Left lung (tissue), 14 donors: ENCODE measurements at places on chromosomes 7 and 10. TPM values are rescaled to one million over a fixed set of nuclear protein-coding genes. Genes with fewer than 3 reads are reported as not detected.

DNA sequence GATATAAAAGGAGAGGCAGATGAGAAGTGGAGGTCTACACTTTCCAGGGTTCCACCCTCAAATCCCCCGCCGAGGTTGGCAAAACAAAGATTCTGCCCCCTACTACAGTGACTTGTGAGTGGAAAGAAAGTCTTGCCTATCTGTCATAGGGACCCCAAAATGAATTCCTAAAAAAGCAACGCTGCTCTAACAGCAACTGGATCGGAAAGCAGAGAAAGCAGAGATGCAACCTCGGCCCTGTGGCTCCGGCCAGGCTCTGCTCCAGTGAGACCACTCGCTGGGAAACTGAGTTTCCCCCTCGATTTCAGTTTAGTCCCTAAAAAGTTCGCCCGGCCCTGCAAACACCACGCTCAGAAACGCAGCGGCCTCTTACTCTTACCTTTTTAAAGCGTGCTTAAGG is 297.9 kb upstream of the NFE2L3 start:
- DNase-seq: no peak

DNA sequence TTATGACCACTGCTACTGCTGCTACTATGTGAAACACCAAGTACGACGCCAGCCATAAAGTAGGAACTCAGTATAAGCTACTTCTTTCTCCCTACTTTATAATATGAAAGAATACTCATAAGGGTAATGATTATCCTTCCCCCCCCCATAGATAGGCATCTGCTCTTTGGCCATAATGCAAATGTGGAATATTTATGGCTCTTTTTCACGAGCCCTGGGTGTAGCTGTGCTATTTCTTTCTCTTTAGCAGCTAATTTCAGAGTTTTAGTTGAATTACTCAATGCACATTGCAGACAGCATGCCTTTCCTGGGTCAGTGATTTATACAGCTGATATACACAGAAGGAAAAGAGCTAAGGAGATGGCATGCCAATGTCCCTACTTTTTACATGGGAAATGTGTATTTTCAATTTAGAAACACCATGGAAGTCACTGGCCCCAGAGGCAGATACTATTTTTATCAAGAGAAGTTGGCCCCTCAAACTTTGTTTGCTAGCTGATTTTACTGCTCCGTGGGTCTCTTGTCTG is 234.1 kb upstream of the KIAA1217 start:
- DNase-seq: no peak

DNA sequence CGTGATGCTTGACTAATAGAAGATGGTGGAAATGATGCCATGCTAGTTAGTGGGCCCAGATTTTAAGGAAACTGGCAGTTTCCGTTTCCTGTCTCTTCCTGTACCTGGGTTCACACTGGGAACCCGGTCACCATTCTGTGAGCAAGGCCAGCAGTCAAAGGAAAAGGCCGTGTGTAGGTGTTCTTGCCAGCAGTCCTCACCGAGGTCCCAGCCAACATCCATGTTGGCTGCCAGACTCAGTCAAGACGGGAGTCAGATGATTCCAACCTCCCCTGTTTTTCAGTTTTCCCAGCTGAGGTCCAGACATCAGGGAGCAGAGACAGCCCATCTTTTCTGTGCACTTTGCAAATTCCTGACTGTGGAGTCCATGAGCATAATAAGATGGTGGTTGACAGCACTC is 15.2 kb upstream of the PILRB start:
- no peak for DNase-seq

GRCh38 chr10:93917064-93917391 is 23.2 kb downstream of the SLC35G1 start:
- DNase-seq: no peak

DNA sequence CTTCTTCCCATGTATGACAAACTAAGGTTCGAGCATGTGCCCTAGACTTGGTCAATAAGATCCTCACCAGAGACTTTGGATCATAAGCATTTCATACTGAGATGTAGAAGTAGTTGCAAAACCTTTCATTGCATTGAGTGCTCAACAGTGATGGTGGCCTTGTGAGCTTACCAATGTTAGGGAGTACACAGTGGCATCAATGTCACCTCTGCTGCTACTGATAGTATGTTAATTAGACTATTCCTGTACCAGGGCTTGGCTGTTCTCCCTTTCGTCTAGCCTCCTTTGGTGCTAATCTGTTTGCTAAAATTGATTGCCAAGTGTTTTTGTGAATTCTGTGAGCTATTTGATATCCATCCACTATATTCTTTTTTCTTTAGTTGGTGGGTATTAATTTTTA is 264.5 kb upstream of the SEMA3C start:
- DNase-seq: no peak

GRCh38 chr7:16881844-16882243 is at the start of gene AGR3:
Gene AGR3 (minus strand): TSS chr7:16881983. CDS start chr7:16878618, 3,365 bp downstream.
- no peak for DNase-seq

DNA sequence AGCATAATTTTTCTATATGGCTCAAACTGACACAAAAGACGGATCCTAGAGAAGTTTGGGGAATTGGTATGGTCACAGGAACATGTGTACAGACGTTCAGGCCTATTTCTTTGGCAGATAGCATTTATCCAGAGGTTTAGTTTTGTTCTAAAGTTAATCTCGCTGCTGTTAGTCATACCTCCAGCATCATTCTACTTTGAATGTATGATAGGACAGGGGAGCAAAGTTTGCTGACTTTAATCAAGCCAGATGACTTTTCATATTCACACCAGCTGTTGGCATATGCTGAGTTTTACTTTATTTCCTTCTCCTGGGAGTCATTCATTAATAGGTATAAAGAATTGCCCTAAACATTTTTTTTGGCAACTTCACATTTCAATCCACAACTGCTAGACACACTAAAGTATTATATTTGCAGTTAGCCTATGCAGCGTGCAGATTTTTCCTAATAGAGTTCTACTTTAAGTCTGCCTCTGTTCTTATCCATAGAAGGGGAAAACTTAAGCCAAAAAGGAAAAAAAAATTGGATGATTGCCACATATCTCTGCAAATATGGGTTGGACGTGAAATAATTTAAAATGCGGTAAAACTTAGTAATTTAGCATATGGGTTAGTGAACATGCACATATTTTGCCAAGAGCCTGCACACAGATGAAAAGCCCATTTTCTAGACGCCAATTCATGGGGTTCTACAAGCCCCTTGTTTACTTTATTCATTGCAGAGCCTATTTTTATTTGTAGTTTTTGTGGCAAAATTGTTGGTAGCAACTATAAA is 213.1 kb downstream of the C7orf25 start:
- no peak for DNase-seq

GRCh38 chr10:69088471-69088769 is 517 bp downstream of the SRGN start:
- no peak for DNase-seq

DNA sequence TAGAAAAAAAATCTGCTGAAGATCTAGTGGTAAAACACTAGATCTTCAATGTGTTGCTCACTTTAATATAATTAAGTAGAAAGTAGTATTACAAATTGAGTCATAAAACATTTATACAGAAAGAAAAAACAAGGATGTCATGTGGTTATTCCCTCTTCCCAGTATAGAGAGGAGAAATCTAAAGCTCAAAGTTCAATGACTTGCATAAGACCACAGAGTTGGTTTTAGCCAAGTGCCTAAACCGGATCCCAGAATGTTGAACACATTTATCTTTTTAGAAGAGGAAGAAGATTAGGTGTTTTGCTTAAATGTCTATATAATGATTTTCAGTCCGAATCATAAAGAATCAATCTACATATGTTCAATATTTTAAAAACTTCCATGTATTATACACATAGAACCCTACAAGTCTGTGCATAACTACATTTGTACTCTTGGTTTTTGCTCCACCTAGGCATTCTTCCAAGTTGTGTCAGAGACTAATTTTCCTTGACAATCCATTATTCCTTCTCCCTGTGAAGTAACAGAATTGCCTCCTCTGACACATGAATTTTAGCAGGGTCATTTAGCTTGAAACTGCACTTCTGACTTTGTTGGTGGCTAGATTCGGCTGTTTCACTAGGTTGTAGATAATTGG is 389.2 kb downstream of the MAGI2 start:
- no peak for DNase-seq

DNA sequence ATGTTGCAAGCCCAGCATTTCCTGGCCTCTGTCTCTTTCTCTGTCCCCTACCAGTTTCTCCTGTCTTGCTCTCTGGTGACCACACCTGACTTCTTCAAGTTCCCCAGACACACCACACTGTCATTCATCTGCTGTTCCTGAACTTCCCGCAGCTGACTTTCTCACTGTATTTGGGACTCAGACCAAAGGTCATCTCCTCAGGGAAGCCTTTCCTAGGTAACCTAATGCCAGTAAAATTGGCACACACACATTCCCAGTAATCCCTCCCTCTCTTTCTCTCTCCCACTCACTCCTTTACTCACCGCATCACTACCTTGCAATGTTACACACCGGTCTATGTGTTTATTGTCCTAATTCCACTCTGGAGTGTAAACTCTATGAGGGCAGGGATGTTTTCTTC is 81.7 kb downstream of the ELMO1 start:
- DNase-seq: no peak

GRCh38 chr10:67678335-67678974 is 17.5 kb downstream of the CTNNA3 start:
- DNase-seq: no peak

DNA sequence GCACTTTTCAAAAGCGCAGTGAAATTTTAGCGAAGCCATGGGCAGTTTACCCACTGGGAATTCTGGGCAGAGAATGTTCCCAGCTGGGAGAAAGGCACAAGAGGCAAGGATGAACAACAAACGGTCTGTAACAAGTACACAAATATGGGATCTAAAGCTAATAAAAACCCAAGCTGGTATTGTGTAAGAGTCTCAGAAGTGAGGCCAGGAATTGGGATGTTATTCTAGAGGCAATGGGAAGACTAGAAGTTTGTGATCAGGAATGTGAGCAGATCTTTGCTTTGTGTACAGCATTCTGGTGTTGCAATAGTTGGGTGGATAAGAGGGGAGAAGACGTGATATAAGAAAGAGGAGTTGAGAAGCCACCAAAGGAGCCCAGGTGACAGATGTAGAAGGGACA is 15.0 kb downstream of the FZD9 start:
- DNase-seq: no peak

DNA sequence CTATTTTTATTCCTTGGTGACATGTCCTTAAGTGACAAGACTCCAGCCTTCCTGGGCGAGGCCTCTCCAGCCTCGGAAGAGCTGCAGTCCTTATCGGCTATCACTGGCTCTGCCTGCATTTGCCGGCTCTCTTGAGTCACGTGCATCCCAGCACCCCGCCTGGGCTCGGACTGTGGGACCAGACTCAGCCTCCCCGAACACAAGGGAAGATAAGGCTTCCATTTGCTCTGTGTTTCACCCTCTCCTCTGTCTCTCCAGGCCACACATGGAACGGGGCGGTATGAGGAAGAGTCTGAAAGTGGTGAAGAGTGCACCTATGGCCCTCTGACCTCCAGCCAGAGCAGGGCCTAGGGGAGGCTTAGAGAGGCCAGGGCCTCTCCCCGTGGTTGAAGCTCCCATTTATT is 4.7 kb downstream of the GDF2 start:
- DNase-seq: no peak

GRCh38 chr7:135683609-135684008 is 21.3 kb downstream of the STMP1 start:
- DNase-seq: no peak

GRCh38 chr7:18590744-18591340 is 95.3 kb downstream of the HDAC9 start:
- DNase-seq: no peak

GRCh38 chr7:30841025-30841735 is 70.0 kb downstream of the MINDY4 start:
- DNase-seq: no peak

DNA sequence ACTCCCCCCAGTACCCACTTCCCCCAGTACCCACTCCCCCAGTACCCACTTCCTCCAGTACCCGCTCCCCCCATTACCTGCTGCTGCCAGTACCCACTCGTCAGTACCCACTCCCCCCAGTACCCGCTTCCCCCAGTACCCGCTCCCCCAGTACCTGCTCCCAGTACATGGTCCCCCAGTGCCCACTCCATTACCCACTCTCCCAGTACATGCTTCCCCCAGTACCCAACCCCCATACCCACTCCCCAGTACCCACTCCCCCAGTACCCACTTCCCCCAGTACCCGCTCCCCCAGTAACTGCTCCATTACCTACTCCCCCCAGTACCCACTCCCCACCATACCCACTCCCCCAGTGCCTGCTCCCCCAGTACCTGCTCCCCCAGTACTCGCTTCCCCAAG is 550.6 kb downstream of the DNAJB6 start:
- DNase-seq: no peak

GRCh38 chr7:44372560-44373417 is 47.4 kb upstream of the CAMK2B start:
- no peak for DNase-seq

DNA sequence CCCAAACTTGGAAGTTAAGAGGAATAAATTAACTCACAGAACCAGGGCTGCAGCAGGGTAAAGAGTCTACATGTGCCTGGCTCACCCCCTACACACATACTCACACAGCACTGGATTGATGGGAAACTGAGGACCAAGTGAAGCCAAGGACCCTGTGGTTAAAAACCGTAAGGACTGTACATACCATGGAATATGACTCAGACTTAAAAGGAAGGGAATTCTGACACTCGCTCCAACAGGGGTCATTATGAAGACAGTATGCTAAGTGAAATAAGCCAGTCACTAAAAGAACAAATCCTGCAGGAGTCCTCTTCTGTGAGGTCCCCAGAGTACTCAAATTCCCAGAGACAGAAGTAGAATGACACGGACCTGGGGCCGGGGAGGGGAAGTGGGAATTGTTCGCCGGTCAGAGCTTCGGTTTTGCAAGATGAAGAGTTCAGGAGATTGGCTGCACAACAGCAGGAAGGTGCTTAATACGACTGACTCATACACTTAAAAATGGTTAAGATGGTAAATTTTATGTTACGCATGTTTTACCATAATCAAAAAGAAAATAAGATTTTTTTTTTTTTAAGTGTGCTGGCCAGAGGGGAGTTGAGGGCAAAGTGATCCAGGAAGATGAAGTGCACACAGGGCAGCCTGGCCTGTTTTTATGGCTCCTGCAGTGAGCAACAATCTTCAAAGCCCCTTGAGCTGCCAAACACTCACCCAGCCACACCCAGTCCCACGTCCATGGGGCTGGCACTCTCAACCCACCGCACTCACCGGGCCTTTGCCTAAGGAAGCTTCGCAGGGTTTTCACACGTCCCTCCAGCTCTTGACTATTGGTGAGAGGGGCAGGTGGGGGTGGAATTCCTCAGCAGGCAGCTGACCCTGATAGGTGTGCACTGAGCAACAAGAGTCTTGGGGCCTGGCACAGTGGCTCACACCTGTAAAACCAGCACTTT is 26.4 kb downstream of the DRGX start:
- no peak for DNase-seq

Gene MYL10
- not detected for total RNA-seq

Gene VAX1
- not detected for total RNA-seq

Gene KIAA1549
- total RNA-seq: 4.1 TPM

Gene TSPAN12
- total RNA-seq: 48.8 TPM

Gene DHX32
- 31.0 TPM for total RNA-seq
